ENCODE measurements at places on chromosomes 16 and 17. TPM values are rescaled to one million over a fixed set of nuclear protein-coding genes. Genes with fewer than 3 reads are reported as not detected.
A peak's percentile ranks its signal among the peaks of the same experiment; 100 is the strongest.

- no peak for DNase-seq
Observed at GRCh38 chr17:51013322-51013721, 107.3 kb downstream of the SPAG9 start.

DNA sequence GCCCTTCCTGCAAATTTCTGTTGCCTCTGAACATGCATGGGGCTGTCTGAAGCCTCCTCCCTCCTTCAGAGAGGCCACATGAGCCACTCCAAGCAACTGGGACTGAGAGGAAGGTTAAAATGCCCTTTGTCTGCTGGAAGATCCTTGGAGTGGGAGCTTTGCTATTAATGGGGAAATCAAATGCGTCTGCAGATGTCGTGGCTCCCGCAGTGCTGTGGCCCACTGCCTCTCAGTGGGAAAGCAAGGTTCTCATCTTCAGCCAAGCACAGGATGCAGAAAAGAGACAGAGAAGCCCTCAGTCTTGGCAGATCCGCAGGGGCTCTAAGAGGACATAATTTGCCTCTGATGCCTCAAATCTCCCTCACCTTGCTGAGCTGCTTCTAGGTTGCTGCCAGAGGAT lies 34.8 kb downstream of the PEMT start:
- no peak for DNase-seq

DNA sequence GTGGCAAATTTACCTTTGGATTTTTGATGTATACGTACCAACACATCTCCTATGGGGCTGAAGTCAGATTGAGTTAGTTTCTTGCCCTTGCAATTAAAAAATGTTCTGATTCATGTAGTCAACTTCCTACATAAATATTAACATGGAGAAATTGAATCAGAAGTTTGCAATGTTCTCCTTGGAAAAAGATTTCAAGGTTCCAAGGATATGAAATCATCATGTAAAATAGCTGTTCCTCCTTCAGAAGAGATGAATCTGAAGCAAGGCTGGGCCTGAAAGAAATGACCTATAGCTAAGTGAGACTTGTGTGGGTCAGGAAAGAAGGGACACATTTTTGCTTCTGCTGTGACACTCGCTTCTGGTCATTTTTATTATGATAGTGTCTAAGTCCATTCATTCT lies 131.7 kb downstream of the RGS9 start:
- no peak for DNase-seq

DNA sequence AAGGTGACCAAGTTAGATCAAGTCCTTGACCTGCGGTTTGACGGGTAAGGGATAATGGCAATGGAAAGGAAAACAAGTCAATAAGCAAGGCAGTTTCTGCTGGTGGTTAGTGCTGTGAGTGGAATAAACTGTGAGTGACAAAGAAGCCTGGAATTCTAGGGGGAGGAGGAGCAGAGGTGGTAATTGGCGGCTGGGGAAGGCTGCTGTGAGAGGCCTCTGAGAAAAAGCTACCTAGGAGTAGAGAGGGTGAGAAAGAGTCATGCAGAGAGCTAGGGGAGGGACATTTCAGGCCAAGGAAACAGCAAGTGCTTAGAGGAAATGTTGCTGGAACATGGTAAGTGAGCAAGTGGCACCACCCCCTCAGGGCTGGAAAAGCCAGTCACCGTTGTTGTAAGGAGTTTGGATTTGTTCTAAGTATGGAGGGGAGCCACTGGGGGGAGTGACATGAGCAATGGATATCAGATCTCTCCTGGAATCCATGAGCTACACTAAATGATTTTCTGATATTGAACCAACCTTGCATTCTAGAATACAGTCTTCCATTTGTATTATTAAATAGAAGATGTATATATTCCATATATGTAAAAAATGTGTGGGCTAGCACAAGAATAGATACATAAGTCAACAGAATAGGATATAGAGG lies 6.7 kb downstream of the NLRC3 start:
- DNase-seq: no peak

DNA sequence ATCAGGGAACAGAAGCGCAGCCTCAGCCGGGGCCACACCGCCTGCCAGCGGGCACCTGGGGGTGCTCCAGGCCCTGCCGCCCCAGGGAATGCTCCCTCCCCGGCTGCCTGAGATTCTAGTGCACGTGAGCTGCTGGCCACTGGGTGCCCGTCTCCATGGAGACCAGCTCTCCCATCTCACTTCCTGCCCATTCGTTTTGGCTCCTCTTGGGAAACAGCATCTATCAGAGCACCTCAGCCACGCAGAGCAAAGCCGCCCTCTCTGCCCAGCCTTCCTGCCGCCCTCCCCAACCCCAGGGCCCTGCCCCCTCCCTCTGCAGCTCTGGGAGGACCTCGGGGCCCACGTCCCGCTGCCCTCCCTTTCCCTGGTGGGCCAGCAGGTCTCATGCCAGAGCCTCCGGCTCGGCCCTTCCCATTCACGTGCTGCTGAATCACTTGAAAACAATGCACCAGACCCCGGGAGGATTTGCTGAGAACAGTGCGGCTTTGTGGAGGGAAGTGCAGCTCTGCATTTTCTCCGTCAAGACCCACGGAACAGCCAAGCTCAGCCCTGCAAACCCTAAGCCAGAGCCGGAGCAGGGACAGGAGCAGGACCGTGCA lies 19.4 kb downstream of the CEP295NL start:
- peak; percentile 89 for DNase-seq

DNA sequence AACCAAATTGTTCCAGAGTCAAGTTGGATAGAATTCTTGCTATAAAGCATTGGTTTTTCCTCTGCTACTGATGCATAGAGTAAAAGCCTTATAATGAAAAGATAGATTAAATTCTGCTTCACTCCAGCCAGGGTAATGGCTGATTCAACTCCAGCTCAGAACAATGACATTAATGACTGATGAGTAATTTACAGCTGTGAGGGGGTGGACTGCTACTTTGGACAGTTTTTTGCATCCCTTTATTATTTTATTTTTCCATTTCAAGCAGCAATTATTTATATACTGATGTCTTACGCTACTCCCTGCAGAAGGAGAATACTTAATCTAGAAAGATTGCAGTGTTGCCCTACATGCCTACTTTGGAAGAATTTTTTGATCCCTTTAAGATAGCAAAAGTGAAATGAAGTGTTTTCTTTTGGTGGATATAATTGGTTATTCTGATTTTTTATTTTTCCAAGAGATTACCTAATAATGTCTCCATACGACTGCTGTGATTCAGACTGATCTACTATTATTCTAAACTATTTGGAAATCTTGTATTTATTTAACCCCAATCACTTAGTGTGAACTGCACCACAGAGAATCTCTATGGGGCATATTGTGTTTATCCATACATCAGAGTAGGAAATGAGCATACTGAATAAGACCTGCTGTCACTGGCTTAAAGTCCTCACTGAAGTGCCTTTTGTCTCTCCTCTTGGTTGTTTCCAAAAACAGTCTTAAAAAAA lies 149.5 kb downstream of the TRIM37 start:
- DNase-seq: no peak

GRCh38 chr16:48361012-48361411 lies 24.2 kb downstream of the SIAH1 start:
- no peak for DNase-seq

- DNase-seq: no peak
Observed at GRCh38 chr16:27801289-27801945, 251.5 kb downstream of the KATNIP start.

DNA sequence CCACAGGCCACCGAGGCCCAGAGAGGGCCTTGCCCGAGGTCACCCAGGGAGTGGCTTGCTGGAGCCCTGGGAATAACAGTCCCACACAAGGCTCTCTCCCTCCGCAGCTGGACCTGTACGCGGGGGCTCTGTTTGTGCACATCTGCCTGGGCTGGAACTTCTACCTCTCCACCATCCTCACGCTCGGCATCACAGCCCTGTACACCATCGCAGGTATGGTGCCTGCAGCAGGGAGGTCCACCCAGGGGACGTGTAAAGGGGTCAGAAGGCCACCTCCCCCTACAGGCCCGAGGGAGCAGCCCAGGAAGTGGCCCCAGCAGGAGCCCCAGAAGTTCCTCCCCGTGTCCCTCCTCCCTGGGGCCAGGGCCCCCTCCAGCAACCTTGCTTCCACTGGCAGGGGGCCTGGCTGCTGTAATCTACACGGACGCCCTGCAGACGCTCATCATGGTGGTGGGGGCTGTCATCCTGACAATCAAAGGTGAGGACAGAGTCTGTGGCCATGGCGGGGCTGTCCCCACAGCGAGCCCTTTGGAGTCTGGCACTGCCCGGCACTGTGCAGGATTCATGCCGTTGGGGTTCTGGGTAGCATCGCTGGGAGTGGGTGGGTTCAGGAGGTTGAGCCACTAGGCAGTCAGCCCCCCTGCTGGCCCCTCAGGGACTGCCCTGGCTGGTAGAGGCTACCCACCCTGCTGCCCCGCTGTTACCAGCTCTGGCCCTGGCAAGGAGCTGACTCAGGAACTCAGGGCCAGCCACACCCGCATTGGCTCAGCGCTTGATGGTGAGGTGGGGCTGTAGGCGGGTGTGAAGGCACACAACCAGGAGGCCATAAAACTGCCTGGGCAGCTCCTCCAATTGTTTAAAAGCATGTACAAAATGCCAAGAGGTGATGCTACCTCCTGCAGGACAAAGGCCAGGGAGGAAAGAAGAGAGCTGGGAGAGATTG lies 17.3 kb downstream of the SLC5A10 start:
- DNase-seq: no peak

CDH15 gene
- polyA plus RNA-seq: 110 TPM

FXR2 gene
- polyA plus RNA-seq: 40.2 TPM

MYH13 gene
- 0.63 TPM for polyA plus RNA-seq

RPL26 gene
- 3,415 TPM for polyA plus RNA-seq

TEKT5 gene
- not detected for polyA plus RNA-seq

FGF11 gene
- polyA plus RNA-seq: 3.2 TPM

Data from muscle of back (tissue), 13 donors.